ENCODE measurements at places on chromosomes 13 and 19. TPM values are rescaled to one million over a fixed set of nuclear protein-coding genes. Genes with fewer than 3 reads are reported as not detected.

The ZNF443 gene
- total RNA-seq = 4.6 TPM

The THSD1 gene
- not detected for total RNA-seq

The SIAH3 gene
- total RNA-seq = not detected

The CRX gene
- 0.11 TPM for total RNA-seq

The PRRG2 gene
- total RNA-seq = 2.4 TPM

The GZMM gene
- not detected for total RNA-seq

The SYCN gene
- not detected for total RNA-seq

DNA sequence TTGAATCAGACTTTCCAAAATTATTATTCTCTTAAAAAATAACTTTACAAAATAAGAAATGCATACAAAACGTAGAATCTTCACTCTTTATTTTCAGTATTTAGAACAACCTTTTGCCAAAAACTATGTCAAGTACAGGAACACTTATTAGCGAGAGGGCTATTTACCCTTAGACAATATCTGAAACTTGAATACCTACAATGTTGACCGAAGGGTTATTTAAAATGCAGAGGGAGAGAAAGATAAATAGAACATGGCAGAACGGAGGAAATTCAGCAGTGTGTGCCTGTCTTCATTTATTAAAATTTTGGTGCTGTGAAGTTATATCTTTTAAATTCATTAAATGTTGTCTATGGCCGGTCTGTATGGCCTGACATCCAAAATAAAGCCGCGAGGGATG is 198.8 kb downstream of the EFNB2 start:
- DNase-seq = no peak

GRCh38 chr13:113552786-113553434 is 31.6 kb upstream of the TFDP1 start:
- DNase-seq = no peak

DNA sequence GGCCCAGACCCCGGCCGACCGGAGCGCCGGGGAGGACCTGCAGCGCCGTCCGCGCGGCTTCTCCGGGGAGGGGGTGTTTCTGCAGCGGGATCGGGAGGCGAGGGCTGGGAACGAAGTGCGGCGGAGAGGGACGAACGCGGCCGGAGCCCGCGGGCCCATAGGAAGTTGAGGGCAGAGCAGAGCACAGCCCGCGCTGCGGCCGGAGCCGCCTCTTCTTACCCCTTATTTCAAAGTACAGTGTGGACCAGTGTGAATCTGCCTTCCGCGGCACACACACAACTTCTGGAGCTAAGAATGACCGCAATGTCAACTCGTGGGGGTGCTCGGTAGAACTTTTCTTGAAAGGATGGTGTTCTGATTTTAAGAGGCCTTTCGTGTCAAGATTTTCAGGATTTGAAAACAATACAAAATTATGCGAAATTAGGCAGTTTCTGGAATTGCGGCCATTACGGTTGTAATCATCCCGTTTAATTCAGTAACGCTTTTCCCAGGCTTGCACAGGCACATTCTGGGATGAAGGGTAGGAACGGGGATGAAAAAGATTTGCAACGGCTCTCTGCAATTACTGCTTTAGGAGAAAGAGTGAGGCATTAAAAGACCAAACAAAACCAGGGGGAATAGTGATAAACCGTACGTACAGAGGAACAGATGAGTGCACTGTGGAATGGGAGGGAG is 821 bp downstream of the TDRD3 start:
- DNase-seq = peak; percentile 73

GRCh38 chr19:57165846-57166245 is 1.4 kb downstream of the DUXA start:
- no peak for DNase-seq

DNA sequence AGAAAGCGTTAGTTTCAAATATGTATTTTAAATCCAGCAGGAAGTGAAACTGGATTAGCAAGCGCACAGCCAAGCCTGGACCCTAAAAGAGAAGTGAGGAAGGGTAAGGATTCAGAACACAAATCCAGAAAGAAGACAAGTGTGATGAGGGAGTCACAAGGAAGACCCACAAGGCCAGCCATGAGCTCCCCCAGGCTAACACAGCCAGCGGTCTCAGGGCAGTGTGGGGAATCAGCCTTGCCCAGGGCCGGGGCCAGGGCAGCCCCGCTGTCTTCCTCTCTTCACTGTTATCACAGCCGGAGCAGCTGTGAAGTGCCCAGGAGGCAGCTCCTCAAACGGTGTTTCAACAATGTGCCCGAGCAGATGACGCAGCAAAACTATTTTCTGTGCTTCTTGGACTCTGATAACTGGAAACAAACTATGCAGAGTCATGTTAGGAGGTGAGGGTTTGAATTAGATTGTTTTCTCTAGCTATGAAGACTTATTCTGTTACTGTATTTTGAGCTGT is 12.2 kb upstream of the CDC16 start:
- no peak for DNase-seq

DNA sequence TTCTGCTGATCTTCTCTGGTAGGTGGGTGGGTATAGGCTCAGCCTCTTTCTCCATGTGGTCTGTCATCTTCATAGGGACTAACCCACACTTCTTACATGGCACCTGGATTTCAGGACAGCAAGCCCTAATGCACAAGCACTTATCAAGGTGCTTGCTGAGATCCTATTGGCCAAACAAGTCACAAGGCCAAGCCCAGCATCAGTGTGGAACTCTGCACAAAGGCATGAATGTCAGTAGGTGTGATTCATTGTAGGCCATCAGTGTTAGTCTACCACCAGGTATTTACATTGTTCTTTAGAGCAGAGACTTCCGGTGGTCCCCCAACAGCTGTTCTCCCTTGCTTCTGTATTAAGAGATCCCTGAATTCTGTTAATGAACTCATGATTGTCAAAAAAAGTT is 8.3 kb upstream of the RB1 start:
- DNase-seq = no peak

GRCh38 chr13:45255247-45255987 is 54.6 kb upstream of the KCTD4 start:
- no peak for DNase-seq

- DNase-seq = no peak
Measured at GRCh38 chr19:42538841-42539709, 10.8 kb upstream of the CEACAM1 start.

GRCh38 chr19:40721936-40722661 is 5.2 kb downstream of the ITPKC start:
- no peak for DNase-seq

DNA sequence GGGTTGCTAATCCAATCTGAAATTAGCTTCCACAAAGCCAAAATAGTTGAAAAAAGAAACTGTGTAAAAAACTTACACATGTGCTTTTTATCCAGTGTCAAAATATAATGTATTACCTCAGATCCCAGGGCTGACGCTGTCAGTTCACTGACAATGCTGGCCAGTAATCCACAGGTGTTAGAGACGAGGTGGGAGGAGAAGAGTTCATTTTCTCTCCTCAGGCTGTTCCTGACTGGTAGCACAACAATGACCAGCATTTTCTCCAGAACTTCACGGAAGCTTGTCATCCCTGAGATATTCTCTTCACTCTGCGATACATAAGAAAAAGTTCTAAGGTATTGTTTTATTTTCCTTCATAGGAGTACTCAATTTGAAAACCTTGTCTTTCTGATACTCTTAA is 146.9 kb downstream of the MYCBP2 start:
- no peak for DNase-seq

DNA sequence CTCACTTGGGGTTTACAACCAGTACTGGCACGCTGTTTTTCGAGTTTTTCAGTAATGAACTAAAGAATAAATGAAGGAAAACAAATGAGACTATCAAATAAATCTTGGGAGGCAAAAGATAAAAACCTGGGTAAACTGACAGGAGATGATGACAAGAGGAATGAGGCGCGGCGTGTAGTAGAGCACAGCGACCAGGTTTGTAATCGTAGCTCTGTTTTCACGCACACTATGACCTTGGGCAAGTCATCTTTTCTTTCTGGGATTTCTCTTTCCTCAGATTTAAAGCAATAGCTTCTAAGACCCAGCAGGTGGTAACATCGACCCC is 419 bp downstream of the MRPS31 start:
- DNase-seq = no peak

- DNase-seq = no peak
Measured at GRCh38 chr13:107121793-107122192, 553.9 kb upstream of the ARGLU1 start.

- DNase-seq = no peak
Measured at GRCh38 chr19:19140476-19140875, 2.2 kb upstream of the TMEM161A start.

DNA sequence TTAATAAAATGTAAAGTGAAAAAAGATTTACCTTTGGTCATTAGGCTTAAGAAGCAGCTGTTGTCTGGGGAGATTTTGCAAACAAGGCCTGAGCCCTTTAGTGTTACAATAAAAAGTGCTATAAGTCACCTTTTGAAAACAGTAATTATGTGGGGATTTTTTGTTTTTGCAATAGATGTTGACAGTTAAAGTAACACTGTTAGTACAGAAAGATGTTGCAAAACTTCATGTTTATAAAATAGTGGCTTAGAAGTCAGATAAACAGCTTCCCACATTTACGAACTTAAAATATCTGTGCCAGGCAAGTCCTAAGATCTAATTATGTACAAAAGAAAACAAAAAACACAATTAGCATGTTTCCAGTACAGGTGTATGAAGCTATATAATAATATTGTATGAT is 138.0 kb upstream of the IRS2 start:
- no peak for DNase-seq

DNA sequence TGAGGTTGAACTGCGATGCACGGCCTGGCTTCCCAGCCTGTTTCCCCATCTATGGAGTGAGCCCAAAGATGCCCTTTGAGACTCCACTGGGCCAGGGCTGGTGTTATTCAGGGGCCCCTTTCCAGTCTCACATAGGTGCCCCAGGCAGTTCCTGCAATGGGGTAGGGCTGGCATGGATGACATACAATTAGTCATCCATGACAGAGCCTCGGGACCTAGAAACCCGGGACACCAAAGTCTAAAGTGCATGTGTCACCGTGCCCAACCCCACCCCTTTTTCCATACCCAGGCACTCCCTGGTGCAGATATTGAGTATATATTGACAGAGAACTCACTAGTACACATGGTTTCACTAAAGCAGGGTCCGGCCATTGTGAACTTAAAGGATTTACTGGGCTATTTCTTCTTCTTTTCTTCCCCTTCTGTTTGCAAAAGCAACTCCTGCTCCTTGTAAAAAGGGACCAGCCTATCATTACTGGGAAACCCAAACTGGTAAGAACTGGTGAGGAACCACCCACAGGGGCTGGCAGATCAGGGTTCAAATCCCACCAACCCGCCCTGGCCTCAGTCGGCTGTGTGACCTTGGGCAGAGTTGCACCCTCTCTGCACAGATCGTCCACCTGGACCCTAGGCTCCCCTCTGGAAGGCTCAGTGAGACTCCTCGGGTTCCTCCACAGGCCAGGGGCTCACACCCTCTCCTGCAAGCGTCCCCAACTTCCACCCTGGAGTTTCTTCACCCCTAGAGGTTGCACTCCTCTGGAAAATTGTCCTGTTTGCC is 2.7 kb downstream of the B3GNT3 start:
- DNase-seq = no peak

DNA sequence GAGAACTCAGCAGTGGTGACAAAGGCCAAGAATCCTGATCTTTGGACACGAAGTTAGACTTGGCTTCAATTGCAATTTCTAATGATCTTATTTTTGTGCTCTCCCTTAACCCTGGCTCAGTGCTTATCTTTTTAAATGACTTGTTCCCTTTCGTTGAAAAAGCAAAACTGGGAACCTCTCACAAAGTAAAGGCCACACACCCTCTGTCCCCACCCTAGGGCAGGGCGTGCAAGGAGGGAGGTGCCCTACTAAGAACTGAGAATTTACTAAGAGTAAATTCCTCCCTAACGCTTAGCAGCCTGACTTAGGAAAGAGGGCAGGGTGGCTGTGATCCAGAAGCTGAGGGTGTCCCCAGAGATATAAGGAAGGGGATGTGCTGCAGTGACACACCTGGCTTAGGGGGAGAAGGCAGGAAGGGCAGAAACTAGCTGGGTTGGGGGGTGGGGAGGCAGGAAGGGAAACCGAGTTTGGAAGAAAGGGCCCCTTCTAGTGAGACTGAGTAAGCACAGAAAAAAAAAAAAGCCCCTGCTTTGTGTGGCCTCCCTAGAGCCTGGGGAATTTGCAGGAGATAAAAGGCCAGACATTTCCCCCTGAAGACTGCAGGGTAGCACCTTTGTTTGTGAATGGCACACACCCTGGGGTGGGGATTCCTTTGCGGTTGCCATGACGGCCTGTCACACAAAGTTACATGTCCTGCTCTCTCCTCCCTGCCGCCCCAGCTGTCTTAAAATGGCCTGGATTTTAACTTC is 435.1 kb downstream of the EFNB2 start:
- DNase-seq = no peak

Data from OCI-LY7 (cell line).